Stimulated activated CD4-positive, alpha-beta T cell treated with anti-CD3 and anti-CD28 coated beads, Interleukin-15, amount 100 ng/mL, for 1 hour (primary cell): ENCODE measurements at places on chromosomes 1 and 21.

GRCh38 chr21:36211660-36212512, 55.3 kb downstream of the DOP1B start:
- DNase-seq, result no peak

- no peak for DNase-seq
Observed at GRCh38 chr21:31282095-31282709, 61.9 kb downstream of the TIAM1 start.

DNA sequence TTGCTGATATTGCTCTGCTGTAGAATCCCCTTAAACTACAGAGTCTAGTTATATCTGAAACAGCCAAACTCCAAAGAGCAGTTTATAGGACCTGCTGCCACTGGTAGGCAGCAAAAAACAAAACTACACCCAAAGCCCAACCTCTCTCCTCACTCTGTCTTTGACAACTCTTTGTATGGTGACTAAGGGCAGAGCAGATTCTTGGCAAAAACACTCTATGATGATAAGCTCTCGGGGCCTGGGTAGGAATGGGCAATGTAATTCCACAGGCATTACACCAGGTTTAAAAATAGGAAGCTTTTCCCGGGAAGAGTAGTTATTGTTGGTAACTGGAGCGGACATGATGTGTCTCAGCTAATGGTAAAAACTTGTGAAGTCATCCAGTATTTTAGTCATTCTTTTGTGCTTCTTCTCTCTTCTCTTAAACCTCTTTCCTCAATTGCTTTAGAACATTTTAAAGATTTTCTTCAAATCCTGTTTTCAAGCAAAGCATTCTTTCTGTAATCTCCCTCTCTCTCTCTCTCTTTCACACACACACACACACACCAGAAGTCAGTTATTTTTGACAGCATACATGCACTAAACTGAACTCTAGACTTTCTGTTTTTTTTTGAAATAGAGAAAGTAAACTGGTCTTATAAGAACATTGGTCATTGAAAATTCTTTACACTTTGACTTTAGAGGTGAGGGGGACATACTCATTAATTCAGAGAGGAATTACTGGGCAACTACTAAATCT, 193.5 kb downstream of the PAPPA2 start:
- no peak for DNase-seq

GRCh38 chr1:205449750-205450443, 5.9 kb downstream of the BLACAT1 start:
- DNase-seq, result no peak

DNA sequence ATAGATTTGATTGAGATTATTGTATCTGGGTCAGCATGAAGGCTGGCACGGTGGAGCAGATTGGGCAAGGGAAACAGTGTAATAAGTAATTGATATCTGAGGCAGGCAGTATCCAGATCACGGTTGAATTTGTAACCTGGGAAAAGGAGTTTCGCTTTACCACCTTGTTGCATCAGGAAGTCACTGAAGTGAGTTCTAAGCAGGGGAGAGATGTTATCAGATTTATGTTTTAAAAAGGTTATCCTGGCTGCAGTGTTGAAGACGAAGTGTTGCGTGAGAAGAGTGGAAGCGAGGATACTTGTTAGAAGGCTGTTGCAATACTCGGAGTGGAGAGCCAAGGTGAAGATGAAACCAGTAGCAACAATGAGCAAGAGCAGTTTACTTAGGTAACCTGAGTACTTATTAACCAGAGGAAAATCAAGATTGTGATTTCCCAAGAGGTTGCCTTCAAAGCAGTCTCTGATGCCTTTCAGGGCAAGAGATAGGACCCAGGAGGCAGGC, 77.8 kb downstream of the LHX9 start:
- no peak for DNase-seq

GRCh38 chr21:41977034-41977950, 23.5 kb upstream of the C2CD2 start:
- DNase-seq, result no peak

- DNase-seq, result no peak
Observed at GRCh38 chr21:37552496-37553029, 186.0 kb downstream of the DYRK1A start.

DNA sequence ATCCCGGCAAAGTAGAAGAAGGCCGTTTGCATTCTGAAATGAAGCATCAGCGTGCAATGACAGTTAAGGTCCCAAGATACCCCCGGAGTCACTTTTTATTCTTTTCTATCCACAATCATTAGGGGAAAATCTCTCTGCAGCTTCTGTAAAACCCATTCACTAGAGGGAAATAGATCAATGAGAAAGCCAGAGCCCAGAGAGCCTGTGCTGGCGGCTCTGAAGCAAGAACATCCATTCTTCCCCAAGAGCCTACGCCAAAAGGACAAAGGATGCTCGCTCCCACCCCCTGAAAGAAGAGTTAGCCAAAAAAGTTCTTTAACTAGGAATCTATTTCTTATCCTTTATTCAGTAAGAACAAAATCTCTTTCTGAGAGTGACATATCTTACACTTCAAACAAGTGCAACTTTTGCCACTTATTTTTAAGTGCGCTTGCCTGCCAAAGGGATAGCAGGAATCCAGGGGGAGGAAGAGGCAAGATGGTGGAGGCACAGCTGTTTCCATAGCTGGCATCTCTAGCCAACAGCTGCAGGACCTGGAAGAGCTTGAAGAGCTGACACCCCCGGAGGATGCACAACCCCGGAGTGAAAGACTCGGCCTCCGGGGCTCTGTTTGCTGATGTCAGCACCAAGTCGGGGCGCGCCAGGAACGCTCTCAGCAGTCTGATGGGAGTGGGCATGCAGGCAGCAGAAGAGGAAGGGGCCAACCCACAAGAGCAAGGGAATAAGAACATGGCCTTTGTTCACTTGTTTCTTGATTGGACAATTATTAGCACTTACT, 68.7 kb downstream of the KCNN3 start:
- no peak for DNase-seq

DNA sequence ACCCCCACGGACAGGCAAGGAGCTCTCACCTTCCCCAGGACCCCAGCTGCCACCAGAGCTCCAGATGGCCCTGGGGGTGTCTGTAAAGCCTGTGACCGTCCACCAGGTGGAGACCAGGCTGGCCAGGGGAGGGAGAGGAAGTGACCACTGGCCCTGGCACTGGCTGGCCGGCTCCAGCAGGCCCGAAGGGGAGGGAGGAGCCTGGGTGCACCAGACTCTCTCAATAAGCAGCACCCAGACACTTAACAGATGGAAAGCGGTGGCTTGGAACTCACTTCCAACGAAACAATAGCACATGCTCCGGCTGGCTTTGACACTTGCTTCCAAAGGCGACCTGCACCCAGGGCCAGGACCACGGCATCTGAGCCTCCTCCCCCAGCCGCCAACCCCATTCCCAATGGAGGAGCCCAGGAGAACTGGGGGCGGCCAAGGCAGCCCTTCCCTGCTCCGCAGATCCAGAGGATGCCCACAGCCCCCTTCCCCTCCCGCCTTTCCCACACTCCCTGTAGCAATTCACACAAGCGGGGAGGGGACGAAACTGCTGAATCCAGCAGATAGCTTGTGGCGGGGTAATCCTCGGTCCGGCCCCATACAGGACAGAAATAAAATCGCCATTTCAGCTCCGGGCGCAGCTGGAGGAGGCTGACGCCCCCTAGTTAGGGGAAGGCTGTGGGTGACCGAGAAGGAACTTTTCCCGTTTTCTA, 742 bp upstream of the PDE9A start:
- DNase-seq, result no peak

- no peak for DNase-seq
Observed at GRCh38 chr21:20652846-20653245, 345.4 kb upstream of the NCAM2 start.

GRCh38 chr1:178500936-178501554, 4.3 kb upstream of the CLEC20A start:
- DNase-seq, result no peak

DNA sequence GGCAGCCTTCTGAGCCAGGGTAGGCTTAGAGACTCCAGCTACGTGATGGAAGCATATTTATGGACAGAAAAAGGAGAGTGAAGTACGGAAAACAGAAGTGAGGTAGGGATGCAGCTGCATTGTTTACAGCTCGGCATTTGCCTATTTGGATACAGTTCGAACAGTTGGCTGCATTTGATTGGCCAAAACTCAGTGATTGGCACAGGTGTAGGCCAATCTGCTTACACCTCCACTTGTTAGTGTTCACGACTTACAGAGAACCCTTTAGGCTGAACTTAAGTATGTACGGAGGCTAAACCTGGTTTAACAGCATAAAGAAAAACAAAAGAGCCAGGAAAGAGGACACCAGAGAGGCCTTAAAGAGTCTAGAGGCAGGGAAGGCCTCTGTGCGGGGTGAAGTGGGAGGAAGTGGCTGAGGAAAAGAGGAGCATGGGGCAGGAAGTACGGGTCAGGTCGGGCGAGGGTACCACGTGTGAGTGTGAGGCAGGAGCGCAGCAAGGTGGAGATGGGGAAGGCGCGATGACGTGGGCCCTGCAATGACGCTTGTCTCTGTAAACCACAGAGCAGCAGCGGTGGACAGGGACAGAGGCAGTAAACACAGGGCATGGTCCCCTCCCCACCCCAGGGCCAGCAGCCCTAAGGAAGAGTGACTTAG, 32.0 kb downstream of the RSPH1 start:
- peak; percentile 46 for DNase-seq

DNA sequence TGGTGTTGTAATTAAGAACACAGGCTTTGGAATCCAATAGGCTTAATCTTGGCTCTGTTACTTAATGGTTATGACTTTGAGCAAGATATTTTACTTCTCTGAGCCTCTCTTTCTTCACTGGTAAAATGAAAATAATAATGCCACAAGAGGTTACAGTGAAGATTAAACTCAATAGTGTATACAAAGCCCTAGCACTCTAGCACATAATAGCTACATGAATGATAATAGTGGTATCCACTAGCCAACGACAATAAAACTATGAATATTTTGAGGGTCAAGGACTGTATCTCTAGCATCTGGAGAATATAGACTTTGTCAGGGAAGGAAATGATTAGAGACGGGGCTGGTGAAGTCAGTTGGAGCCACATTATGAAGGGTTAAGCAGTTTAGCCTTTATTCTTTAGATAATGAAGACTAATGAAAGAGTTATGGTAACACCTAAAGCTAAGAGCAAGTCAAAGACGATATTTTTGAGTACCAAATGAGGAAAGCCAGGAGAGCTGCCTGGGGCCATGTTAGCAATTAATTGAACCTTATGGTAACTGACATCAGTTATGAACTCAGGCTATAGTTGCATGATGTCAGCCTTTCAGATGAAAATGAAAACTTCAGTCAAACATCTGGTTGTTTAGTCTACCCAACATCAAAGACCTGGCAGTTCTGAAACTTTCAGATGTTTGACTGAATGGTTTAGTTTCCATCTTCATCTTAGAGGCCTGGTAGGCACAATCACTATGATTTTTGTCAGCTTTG, 32.8 kb upstream of the RNF11 start:
- DNase-seq, result no peak

GRCh38 chr1:21449906-21450305, 10.0 kb downstream of the NBPF3 start:
- DNase-seq, result no peak

GRCh38 chr1:71621785-71622184, 541.0 kb upstream of the ZRANB2 start:
- DNase-seq, result no peak

- DNase-seq, result no peak
Observed at GRCh38 chr1:67460676-67461500, 30.7 kb upstream of the SERBP1 start.

DNA sequence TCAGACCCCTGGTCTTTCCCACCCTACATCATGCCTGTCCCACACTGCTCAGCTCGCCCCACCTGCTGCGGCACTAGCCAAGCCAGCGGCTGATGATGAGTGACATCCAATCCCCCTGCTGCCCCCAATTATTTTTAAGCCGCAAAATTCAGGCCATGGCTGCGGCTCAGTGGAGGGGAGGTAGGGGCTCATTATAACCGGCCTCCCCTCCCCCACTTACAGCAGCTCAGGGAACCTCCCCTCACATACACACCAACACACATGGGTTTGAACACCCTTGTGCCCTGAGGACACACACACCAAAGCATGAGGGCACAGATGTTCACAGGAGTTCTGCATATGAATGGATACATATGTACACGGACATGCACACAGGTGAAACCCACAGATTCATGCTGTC, 5.3 kb downstream of the ADGRB2 start:
- no peak for DNase-seq

DNA sequence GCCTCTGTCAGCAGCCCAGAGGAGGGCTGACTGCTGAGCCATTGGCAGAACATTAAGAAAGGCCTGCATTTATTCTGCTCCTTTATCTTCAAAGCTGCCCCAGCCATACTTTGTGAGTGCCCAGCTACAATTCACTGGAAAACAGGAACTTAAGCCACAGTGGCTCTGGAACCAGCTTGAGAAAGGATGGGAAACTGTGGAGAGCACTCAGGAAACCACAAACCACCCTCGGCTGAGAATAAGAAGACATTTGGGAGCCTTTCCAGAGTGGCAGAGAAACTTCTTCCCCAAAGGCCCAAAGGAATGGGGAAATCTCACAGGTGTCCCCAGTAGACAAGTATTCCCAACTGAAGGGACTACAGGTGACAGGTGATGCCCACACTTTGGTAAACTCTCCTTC, 1.8 kb downstream of the LAMB3 start:
- DNase-seq, result no peak

- DNase-seq, result no peak
Observed at GRCh38 chr1:178267646-178268094, 173.8 kb downstream of the RASAL2 start.

- no peak for DNase-seq
Observed at GRCh38 chr1:195733826-195734225, 874.4 kb downstream of the KCNT2 start.

- no peak for DNase-seq
Observed at GRCh38 chr1:153670257-153670858, 435 bp downstream of the ILF2 start.

- DNase-seq, result no peak
Observed at GRCh38 chr1:48761411-48761810, 15.3 kb downstream of the BEND5 start.

- DNase-seq, result no peak
Observed at GRCh38 chr1:234851450-234852438, 241.8 kb upstream of the IRF2BP2 start.

DNA sequence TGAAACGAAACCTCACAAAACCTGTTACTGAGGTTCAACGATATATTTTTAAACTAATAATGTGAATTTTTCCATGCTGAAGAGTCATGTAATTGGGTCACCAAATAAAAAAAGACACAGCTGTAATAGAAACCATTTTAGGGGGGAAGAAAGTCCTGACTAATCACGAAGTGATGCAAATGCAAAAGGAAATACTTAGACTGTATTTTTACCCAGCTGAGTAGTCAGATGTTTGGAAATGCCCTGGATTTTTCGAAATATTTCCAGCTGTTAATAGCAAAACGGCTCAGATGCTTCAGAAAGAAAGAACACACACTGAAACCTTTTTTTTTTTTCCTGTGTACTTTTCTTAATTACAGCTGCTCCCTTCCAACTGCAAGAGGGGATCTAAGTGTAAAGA, 210.3 kb downstream of the SETD4 start:
- DNase-seq, result no peak

DNA sequence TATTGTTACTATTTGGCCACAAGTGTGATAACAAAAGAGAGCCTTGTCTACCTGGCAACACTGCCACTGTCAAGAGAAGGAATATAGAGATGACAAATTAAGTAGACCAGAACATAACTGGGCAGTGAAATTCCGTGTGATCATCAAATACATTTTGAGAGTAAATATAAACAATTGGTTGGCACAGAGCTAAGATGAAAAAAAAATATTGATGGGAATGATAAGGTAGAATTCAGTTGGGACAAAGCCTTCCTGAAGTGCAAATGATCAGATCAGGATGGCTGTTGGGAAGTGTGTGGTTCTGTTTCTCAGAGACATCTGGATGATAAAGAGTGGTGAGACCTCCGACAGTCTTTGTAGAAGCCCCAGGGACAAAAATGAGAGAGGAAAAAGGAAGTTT, 205.5 kb upstream of the CAMK1G start:
- DNase-seq, result no peak
